ENCODE measurements at places on chromosomes 3 and 15.

DNA sequence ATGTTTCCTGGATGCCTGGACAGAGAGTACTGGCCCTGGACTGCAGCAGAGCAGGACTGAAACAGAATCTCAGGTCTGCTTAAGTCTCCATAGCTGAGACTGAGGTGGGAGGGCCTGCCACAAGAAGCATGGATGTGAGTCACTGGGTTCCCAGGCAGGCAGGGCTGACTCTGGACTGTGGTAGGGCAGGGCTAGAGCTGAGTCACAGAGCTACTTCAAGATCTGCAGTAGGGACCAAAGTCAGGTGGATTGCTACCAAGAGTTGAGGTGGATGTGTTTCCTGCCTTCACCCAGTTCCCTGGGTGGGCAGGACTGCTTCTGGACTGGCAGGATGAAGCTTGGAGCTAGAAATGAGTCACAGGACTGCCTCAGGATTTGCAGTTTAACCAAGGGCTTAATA, 282.9 kb downstream of the AGBL1 start:
- no peak overlapping the region for H3K27ac ChIP-seq
- no peak for DNase-seq

- peaks cover 11% of the 10 kb centered on the region for H3K4me1 ChIP-seq
- peak; percentile 82 for DNase-seq
- H3K4me3 ChIP-seq = no peak overlapping the region
- H3K27ac ChIP-seq = no peak overlapping the region
These were observed 72.4 kb downstream of the CHDH start for GRCh38 chr3:53773611-53774368.

DNA sequence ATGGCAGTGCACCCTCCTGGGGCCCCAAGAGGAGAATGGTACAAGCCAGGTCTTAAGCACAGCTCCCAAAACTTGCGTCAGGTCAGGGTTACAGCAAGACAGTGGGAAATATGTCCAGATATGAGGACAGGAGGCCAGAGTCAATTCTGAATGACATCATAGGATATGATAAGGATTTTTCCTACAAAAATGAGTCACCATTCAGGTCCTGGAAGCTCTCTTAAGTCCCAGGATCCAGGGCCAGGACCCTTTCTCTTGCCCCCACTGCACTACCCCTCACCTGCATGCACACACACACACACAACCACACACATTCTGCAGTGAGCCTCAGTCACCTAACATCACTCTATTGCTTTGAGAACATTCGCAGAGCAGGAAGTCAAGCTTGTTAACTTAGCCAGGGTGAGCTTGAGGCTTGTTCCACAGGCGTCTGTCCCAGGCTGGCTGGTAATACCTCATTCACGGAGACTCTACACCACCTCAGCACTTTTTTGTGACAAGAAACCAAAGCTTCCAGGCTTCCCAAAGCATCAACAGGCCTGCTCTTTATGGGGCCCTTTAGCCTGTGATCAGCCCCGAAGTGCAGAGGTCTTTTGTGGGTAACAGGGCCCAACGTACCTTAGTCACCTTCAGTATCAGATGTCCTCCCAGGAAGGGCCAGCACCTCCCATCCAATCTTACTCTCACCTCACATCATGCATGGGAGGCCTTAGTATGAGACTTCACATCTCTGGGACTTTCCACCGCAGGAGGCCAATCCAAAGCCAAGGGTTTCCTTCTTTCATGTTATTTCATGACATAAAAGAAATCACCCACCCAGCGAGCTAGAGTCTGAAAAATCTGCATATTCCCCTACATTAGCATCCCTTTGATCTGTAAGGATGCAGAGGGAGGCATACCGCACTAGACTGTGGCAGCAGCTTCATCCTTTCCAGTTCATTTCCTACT, 74.0 kb upstream of the LIPC start:
- no peaks in the 10 kb centered on the region for H3K36me3 ChIP-seq
- H3K27ac ChIP-seq = no peak overlapping the region
- peaks cover 37% of the 10 kb centered on the region for H3K27me3 ChIP-seq
- DNase-seq = no peak

DNA sequence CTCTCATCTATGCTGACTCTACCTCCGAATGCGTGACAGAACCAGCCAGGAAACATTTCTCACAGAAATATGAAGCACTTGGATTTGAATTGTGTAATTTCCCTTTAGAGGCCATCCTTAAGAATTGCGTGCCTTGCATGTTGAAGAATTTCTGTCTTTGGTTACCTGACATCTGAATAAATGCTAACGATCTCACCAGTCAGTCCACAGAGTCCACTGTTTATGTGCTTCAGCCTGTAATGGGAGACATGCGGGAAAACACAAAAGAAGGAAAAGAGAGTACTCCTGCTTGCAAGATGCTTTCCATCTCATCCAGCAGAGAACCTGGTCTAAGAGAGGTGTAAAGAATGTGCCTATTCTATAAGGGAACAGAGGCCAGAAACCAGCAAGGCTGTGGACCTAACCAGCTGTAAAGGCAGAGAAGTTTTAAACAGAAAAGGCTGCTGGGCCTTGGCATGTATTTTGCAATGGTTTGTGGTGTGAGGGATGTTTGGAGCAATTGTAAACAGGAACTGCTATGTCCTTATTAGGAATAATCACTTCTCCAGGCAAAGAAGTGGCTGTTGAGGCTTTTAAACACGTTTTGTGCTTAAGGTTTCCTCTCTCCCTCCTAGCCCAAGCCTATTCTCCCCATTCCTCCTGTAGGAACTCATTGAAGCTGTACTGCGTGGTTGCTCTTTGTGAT, 36.4 kb upstream of the BOC start:
- H3K36me3 ChIP-seq = no peaks in the 10 kb centered on the region
- peaks cover 4% of the 10 kb centered on the region for H3K4me1 ChIP-seq
- H3K27me3 ChIP-seq = no peaks in the 10 kb centered on the region
- no peak overlapping the region for H3K27ac ChIP-seq

GRCh38 chr15:43957724-43958123, 130.9 kb downstream of the WDR76 start:
- no peak for DNase-seq
- H3K36me3 ChIP-seq = no peaks in the 10 kb centered on the region
- no peaks in the 10 kb centered on the region for H3K27me3 ChIP-seq

- H3K27me3 ChIP-seq = no peaks in the 10 kb centered on the region
- DNase-seq = no peak
- no peak overlapping the region for H3K4me3 ChIP-seq
- H3K27ac ChIP-seq = no peak overlapping the region
- H3K36me3 ChIP-seq = no peaks in the 10 kb centered on the region
These were observed 179.0 kb downstream of the P3H2 start for GRCh38 chr3:189941679-189942078.

Data from muscle of leg (tissue), 16 donors.